ENCODE measurements at places on chromosomes 6 and 20.

GRCh38 chr6:150906641-150907326 lies 41.3 kb downstream of the MTHFD1L start:
- no peak for DNase-seq

GRCh38 chr6:125802943-125803377 lies 12.2 kb downstream of the NCOA7 start:
- no peak for DNase-seq

DNA sequence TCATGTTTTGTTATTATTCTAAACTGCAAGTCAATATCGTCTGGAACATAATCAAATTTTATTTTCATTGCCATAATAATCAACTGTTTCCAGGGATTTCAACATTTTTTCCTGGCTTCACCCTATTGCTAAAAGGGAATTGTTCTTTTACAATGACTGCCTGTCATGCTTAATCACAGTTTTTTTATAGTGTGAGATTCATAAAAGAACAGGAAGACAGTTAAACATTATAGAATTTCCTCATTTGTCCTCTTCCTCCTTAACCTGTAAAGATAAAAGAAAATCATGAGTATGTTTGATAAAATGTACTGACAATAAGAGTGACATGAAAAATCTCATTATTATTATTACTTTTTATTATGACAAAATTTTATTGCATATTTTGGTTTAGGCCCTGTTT lies 73.3 kb upstream of the CENPW start:
- no peak for DNase-seq

GRCh38 chr6:90583179-90583835 lies 3.6 kb downstream of the MAP3K7 start:
- DNase-seq: no peak

DNA sequence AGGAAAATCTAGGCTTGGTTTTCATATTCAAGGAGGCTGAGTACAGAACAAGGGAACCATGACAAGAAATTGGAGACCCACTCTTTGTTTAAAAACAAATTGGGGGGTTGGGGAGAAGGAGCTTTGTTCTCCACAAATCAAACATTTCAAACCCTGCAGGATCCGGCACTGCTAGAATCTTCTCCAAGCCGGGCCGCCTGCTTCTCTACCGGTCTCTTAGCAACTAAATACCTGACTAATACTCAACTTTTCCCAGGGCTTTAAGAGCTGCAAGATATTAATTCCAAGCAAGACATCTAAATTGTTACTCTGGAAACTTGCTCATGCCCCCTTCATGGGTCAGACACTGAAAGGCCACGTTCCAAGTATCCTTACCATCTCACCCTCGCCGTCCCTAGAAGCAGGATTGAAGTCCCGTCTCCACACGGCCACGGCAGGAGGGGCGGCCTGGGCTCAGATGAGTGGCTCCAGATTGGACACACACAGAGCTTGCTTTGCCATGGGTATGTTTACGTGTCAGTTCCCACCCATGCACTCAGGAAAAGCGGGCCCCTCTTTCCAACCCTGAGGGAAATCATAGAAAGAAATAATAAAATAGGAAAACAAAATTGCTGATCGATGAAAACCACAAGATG lies 126.4 kb upstream of the CDH4 start:
- DNase-seq: no peak

GRCh38 chr6:26329763-26330511 lies 35.1 kb upstream of the BTN3A2 start:
- DNase-seq: peak; percentile 28

DNA sequence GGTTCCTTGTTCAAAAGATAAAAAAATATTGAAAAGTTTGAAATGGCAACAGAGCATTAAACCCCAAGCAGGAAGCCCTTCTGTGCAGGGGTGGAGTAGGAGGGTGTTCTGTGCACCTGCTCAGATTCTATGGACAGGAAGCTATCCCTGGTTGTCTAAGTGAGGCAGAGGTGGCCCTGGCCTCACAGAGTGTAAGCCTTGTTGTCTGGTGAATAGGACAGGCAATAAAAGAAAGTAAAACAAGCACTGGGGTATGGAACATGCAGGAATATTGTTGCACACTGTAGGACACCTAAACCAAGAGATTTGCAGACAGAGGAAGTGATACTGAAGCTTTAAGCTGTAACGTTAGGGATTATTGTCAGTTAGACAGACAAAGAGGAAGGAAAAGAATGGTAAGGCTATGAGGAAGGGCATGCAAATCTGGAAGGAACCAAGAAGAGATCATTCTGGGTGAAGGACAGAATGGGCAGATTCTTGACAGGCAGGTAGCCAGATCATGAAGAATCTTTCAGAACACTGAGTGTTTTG lies 66.8 kb downstream of the TBC1D7 start:
- DNase-seq: no peak

DNA sequence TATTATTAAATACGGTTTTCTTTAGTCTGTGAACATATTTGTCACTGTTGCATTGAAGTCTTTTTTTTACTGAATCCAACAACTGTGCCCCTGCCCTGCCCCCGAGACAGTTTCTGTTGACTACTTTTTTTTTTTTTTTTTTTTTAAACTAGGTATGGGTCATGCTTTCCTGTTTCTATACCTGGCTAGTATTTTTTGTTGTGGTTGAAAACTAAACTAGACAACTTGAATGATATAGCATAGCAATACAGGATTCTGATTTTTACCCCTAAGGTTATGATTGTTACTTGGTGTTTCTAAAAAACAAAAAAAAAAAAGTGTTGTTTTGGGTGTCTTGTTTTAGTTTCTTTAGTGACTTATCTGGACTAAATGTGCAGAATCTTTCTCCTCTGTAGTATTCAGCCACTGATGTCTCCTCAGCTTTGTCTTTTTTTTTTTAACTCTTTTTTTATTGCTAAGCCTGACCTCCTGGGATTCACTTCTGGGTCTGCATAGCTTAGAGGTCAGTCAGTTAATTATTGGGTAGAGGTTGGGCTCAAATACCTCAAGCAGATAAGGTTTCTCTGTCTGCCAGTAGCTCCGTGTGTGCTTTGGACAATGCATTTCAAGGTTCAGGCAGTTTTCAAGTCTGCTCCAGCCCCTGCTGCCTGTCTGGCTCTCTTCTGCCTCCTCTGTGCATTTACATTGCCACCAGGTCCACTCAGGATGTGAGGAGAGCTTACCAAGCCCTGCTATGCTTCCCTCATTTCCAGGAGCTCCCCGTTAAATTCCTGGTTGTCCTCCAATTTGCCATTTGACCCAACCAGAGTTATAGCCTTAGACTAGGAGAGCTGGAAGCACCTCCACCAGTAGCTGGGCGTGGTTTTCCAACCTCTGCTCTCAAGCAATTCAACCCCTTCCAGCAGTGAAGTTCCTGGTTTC lies 91.4 kb downstream of the SYNDIG1 start:
- DNase-seq: no peak

DNA sequence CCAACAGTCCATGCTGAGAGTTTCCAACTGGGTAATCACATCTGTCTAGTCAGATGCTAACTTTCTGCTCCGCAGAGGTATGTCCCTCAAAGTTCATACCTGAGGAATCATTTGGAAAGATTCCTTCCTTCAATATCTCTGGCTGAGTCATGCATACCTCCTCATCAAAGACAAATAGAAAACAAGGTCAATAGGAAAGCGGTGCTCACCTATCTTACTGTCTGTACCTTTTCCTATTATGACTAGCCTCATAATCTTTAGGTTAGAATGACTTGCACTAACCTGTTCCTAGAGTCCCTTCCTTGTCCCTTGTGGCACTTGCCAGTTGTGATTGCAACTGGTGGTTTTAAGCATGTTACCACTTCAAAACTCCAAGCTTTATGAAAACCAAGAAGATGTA lies 78.2 kb upstream of the PTPRK start:
- DNase-seq: no peak

DNA sequence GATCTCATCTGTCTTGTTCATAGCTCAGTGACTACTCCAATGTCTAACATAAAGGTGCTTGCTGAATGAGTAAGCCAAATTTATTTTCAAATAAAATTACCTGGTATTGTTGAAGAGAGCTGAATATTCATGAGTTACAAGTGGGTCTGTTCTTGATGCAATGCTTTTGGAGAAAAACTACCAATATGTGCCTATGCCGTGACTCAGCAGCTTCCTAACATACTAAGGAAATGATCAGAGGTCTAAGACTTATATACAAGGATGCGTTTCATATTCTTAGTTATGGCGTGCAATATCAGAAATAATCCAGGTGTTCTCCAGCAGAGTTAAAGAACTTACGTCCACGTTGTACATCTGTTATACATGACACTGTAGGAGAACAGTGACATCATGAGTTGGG lies 5.1 kb downstream of the FAM120B start:
- no peak for DNase-seq

All from stimulated activated CD4-positive, alpha-beta T cell treated with anti-CD3 and anti-CD28 coated beads, Interleukin-15, amount 100 ng/mL, for 1 hour (primary cell).